ENCODE measurements at places on chromosomes 3 and 15.

- peak; percentile 67 for DNase-seq
Measured at GRCh38 chr3:97822359-97822775, 556 bp downstream of the CRYBG3 start.

DNA sequence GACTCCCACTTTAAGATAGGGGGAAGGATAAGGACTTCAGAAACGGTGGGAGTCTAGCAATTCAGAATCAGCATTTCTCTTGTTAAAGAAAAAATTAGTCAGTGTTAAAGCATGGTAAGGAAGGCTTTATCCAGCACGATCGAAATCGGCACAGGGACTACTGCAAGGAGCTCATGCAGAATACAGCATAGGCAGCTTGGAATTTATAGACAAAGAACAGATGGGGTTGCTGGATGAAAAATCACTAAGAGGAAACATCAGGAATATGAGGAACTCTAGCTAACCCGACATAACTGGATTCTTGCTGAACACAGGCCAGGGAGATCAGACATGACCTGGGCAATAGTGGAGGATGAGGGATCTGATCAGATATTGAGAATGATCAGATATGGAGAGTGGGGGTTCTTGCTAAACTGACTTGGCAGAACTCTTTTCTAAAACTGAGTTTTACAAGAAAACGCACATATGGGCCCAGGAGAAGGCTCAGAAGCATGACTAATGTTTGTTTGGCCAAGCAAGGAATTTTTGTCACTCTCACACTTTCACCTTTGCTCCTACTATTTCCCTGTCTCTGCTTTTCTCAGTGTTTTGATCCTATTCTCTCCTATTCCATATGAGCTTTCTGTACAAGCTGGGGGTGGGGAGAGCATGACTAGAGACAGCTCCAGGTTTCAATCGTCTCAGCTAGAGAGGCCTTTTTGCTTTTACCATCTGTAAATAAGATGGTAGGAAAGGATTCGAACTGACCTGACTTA is 3.9 kb upstream of the PLCH1 start:
- DNase-seq: no peak

DNA sequence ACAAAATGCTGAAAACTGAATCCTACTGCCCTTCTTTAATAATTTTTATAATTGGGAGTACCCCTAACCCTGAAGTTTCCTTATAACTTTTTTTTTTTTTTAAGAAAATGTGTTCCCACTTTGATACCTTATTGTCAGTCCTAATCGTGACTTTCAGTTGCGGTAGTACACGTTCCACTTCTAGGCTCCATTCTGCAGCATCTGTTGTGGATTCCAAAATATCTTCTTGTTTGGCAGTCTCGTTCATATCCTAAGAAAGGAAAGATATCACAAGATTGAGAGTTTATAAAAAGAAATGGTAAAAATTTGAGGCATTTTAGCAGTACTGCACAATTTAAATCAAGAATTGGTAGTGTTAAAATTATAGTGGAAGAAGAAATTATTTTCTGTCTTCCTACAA is 30.8 kb downstream of the IFT57 start:
- no peak for DNase-seq

DNA sequence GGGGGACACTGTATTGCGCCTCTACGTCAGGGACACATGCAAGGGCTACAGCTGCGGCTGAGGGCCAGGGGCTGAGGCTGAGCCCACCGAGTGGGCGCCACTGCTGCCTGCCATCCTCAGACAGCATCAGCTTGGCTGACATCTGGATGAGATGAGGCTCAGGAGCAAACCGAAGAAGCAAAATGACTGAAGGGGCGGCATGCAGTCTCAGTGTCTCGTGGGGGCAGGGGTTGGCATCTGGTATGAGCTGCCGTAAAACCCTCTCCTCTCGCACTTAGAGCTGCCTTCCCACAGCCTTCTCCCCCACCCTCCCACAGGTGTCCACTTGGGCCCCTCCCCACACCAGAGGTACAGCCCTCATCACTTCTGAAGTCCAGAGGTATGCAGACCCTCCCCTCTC is 24.2 kb upstream of the CMTM7 start:
- DNase-seq: no peak

GRCh38 chr3:150744919-150745211 is 18.1 kb downstream of the SIAH2 start:
- no peak for DNase-seq

DNA sequence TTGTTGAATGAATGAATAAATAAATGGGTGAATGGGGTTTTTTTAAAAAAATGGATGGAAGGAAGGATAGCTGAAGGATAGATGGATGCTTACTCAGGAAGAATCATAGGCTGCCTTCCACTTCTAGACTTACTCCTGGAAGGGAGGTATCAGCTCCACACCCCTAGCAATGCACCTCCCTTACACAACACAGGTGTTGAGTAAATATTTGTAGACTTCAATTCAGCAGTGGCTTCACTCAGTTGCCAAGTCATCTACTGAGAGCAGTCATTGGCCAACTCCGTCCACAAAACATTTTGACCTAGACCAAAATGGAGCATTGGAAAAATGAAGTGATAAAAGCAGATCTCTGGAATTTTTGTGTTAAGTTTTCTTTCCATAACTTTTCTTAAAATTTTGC is 65.5 kb upstream of the ST8SIA2 start:
- DNase-seq: no peak

DNA sequence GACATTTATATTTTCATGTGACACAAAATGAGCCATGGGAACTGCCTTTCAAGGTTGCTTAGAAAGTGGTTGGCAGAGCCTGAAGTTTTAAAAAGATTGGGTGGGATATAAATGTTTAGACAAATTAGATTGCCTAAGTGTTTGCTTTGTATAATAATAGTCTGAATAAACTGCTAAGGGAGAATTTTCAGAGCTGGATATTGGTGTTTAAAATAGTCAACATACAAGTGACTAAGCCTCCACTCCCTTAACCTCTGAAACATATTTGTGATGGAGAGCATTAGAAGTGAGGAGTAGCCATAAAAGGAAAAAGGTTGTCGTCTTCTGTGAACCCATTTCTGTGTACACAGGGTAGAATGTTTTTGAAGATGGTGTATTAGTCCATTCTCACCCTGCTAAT is 201.6 kb downstream of the THSD4 start:
- DNase-seq: no peak

DNA sequence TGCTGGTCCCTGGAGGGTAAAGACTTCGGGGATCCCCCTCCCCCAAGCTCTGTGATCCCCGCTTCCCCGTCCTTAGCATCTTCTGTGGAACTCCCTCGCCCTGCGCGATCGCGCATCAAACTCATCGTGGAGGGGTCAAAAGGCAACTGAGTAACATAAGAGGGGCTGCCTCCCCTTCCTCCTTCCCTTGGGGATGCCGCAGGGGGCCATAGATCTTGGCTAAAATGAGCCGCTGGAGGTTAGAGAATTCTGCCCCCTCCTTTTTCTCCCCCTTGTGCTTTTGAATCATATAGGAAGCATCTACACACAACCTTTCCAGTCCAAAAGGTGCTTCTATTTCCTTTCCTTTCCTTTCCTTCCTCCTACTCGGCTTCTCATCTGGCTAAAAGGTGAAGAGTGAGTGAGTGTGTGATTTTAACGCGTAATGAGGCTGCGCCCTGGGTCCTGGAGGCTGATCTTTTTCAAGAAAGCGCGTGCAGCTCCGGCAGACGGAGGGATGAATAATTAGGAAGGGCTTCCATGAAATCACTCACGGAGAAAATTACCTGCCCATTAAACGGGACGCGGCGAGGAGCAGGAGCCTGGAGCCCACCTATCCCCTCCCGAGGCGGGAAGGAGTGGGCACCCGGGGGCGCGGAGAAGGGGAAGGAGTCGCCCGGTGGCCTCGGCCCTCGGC is 831 bp upstream of the ROBO2 start:
- no peak for DNase-seq

DNA sequence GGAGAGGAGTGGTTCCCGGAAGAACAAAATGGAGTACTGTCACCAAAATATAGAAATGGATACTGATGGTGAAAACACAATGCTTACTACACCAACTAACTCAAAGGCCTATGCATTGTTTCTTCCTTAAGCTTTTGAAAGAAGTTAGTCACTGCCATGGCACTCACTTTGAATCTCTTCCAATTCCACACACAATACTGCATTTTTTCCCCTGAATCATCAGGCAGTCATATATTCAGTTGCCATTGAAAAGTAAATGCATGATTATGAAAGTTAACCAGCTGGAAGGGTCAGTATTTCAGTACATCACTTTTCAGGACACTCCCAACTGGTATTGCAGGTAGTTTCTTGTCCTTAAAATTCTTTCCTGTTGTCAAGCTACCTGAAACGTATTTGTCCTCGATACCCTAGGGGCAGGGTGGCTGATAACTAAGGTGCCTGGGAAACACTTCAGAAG is 9.0 kb upstream of the LRRFIP2 start:
- DNase-seq: peak; percentile 93

GRCh38 chr3:155885292-155885691 is 14.8 kb downstream of the GMPS start:
- DNase-seq: no peak

DNA sequence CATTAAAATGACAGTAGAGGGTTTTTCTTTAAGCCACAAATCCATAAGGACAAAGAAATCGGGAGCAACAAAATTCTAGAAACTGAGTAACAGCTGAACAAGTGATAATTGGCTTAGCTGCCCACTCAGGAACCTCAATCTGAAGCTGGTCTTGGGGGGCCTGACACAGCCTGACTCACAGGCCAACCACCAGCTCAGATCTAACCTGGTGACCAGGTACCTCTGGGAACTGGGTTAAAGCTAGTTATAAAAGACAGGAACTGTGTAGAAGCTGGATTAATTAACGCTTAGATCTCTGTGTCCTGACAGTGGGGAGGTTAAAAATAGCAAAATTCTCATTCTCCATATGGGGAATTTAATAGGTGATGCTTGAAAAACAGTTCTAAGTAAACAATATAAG is 161.9 kb downstream of the PLCL2 start:
- DNase-seq: no peak

GRCh38 chr15:81481346-81481745 is 107.3 kb upstream of the TMC3 start:
- DNase-seq: no peak

- no peak for DNase-seq
Measured at GRCh38 chr3:177599326-177599725, 402.0 kb upstream of the TBL1XR1 start.

- no peak for DNase-seq
Measured at GRCh38 chr3:62387251-62387650, 13.9 kb upstream of the FEZF2 start.

- DNase-seq: peak; percentile 62
Measured at GRCh38 chr3:60277361-60277800, 973.9 kb downstream of the FHIT start.

- no peak for DNase-seq
Measured at GRCh38 chr3:16855497-16855896, 29.3 kb upstream of the PLCL2 start.

DNA sequence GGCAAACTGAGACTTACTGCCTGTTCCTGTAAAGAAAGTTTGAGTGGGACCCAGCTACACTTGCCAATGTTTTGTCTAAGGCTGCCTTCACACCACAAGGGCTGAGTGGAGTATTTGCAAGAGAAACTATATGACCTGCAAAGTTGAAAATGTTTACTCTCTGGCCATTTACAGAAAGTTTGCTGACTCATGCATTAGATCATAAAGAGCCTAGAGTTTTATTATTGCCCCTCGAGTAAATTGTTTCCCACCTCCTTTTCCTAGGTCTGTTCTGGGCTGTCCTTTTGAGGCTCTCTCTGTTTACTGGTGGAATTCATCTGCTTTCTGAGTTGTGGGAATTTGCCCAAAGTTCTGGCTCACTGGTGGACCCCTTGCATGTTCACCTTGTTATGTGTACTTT is 6.7 kb upstream of the PROK2 start:
- DNase-seq: no peak

DNA sequence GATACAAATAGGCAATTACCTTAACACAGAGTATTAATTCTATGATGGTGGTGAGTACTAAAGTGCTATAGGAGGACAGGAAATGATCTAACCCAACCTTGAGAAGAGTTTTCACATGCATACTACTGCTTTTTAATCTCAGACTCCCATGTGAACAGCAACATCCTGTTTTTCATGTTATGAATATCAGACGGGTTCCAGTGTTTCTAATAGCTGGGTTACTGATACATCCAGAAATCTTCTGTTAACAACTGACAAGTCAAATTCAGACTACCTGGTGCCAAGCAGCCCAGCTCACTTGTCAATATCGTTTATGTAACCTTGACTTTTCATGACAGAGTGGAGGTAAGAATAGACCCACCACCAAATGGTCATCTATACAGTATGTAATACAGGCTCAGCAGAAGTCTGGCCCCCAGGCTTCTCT is 220.2 kb upstream of the COL8A1 start:
- DNase-seq: no peak

GRCh38 chr3:50625231-50626182 is 8.6 kb downstream of the MAPKAPK3 start:
- DNase-seq: no peak

GRCh38 chr15:86834115-86834863 is 754.6 kb downstream of the AGBL1 start:
- DNase-seq: no peak

DNA sequence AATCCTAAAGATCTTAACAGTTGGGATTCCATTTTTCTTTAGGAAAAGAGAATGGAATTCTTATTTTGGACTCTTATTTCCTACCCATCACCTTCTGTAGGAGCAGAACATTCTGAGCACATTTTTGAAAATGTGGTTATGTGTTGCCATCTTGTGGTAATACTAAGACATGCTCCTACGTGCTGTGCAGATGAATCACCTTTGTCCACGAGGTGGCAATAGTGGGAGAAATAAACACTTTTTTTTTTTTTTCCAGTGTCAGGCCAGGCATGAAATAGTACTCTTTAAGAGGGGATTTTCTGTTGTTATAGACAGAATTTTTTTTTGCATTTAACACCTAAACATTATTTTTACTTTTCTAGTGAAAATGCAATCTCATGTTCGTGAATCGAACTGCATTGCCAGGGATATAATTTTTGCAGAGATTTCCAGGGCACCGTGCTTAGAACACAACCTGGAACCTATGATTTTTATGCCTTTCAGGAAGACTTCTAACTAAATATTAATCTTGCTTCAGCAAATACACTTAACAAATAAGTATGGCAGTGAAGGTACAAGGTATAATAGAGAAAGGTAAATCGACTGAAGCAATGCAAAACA is 196.6 kb downstream of the GAP43 start:
- DNase-seq: peak; percentile 92

DNA sequence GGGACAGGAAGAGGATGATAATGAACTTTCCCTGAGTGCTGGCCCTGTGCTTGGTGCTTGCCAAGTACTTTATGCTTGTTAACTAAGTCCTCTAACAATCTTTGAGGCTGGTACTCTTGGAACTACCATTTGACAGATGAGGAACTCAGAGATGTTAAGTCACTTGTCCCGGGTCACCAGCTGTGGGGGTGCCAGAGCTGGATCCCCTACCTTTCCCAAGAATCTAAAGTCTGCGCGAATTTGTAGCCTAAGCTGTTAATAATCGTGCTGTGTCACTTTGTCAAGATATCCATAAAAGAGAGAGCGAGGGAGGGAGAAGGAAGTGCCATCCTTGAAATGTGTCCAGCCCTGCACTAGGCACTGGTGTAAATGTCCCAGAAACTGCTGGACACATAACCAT is 19.0 kb upstream of the ACOX2 start:
- DNase-seq: no peak

GRCh38 chr3:73215281-73215680 is 153.8 kb downstream of the EBLN2 start:
- no peak for DNase-seq

- no peak for DNase-seq
Measured at GRCh38 chr15:81504170-81504905, 130.3 kb upstream of the TMC3 start.

- DNase-seq: no peak
Measured at GRCh38 chr15:20376872-20377271, 164.7 kb downstream of the GOLGA6L6 start.

Data from pons (tissue), 1 donor.